ENCODE measurements at places on chromosomes 16 and 17.

DNA sequence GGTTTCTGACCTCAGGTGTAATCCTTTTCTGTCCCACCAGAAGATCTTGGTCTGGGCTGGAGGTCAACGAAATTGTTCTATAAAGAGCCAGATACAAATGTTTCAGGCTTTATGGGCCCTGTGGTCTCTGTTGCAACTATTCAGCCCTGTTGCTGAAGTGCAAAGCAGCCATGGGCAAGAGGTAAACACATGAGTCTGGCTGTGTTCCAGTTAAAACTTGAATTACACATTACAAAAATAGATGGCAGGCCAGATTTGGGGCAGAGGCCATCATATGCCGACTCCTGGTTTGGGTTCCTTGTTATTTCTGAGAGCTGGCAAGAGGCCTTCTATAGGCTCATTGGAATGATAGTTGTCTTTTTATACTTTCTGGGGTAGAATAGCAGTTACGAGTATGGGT, 114.4 kb downstream of the SDR42E1 start:
- no peak for DNase-seq

DNA sequence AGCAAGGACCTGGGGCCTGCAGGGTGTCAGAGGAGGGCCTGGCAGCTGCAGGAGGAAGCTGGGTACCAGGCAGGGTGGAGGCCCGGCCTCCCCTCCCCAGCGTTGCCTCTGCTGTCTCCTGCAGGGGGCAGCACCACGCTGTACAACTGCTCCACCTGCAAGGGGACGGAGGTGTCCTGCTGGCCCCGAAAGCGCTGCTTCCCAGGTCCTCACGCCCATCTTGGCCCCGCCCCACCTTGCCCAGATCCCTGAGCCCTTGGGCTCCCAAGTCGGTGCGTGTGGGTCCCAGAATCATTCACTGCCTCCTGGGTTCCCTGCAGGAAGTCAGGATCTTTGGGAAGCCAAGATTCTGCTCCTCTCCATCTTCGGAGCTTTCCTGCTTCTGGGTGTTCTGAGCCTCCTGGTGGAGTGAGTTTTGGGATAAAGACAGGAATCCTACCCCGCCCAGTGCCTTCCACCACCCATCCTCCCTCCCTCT, 1.2 kb downstream of the TMEM95 start:
- DNase-seq, result peak; percentile 80

DNA sequence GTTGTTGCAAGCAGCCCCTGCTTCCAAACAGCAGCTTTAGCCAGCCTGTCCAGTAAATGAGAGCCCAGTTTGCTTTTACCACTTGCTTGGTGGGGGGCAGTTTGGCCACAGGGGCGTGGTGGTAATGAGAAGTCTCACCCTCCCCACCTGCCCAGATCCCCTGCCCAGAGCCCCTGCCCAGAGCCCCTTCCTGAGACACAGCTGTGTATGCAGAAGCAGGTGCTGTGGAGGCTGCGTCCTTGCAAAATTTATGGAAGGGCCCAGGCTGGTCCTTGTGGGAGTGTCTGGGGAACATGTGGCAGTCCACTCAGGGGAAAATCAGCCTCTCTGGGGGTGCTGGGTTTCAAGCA, 27.6 kb upstream of the LGALS9 start:
- no peak for DNase-seq

DNA sequence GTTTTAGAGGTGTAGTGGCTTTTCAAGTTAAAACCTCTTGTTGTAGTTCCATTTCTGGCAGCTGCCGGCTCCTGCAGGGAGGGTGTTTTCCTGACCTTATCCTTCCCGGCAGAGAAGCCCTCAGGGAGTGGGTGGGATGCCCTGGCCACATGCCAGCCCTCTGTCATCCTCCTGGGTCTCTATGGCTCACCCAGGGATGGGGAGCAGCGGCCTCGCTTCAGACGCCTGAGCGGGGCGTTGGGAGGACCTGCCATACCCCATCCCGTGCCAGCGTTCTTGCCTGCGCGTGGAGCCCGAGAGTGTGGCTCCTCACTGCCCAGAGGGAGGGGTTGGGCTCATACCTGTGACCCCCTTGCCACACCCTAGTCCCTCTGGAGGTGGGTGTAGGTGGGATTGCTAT, 11.9 kb downstream of the KCNJ12 start:
- DNase-seq, result no peak

DNA sequence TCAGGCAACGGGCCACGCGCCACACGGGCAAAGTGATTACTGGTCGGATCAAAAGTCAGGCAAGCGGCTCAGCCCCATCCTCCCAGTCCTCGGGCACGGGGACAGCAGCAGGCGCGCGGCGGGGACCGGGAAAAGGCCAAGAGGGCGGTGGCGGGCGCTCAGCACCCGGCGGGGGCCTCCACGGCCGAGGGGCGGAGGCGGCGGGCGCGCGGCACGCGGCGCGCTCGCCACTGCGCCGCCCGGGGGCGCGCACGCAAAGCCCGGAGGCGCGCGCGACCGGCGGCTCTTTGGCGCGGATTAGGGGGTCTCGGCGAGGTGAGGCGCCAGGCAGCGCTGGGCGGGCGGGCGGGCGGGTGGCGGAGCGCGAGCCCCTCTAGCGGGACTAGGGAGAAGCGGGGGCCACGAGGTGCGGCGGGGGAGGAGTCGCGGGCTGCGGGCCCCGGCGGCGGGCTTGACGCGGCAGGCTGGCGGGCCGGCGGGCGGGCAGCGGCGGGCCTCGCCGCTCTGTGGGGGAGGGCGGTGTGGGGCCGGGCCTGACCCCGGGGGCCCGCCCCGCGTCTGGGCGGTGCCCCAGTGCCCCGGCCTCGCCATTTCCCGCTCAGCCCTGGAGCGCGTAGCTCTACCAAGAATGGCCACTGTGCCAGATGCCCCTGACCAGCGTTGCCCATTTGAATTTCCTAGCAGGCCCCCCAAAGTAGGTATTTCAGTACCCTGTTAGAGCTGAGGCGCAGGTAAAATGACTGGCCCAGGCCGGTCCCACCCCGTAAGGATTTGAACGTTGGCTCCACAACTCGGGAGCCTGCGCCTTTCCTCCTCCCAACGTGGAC, at the start of the genes ACACA and TADA2A:
ACACA (minus strand) TSS at position 202 of the 827 bp plus-strand sequence. CDS start 537 bp downstream, outside the sequence.
TADA2A (plus strand) TSS at position 252 of the 827 bp plus-strand sequence. CDS start 4,480 bp downstream, outside the sequence.
- DNase-seq, result peak; percentile 63

DNA sequence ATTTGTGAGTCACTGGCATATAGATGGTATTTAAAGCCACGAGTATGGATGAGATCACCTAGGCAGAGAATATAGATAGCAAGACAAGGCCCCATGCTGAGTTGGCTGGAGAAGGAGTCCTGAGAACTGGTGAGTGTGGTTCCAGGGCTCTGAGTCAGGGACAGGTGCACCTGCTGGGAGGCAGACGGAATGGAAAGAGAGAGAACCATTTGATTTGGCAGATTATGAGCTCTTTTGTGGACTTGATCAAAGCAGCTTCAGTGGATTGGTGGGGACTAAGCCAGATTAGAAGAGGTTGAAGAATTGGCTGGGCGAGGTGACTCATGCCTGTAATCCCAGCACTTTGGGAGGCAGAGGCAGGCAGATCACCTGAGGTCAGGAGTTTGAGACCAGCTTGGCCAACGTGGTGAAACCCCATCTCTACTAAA, 4.3 kb upstream of the C16orf92 start:
- DNase-seq, result no peak

DNA sequence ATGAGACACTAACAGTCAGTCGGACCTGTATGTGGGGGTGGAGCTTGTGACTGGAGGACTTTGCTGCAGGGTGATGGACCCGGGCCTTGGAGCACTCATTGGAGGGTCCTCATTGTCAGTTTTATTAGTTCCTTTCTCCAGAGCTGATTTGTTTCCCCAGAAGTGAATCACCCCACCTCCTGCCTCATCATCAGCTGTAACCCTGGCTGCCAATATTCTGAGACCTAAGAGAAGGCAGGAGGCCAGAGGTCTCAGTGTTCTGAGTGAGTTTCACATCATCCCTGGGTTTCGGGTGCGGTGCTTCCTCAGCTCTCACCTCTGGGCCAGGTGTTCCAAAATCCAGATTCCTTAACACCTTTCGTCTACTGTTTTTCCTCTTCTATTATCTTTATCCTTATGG, 49.9 kb upstream of the KIFC3 start:
- DNase-seq, result no peak

DNA sequence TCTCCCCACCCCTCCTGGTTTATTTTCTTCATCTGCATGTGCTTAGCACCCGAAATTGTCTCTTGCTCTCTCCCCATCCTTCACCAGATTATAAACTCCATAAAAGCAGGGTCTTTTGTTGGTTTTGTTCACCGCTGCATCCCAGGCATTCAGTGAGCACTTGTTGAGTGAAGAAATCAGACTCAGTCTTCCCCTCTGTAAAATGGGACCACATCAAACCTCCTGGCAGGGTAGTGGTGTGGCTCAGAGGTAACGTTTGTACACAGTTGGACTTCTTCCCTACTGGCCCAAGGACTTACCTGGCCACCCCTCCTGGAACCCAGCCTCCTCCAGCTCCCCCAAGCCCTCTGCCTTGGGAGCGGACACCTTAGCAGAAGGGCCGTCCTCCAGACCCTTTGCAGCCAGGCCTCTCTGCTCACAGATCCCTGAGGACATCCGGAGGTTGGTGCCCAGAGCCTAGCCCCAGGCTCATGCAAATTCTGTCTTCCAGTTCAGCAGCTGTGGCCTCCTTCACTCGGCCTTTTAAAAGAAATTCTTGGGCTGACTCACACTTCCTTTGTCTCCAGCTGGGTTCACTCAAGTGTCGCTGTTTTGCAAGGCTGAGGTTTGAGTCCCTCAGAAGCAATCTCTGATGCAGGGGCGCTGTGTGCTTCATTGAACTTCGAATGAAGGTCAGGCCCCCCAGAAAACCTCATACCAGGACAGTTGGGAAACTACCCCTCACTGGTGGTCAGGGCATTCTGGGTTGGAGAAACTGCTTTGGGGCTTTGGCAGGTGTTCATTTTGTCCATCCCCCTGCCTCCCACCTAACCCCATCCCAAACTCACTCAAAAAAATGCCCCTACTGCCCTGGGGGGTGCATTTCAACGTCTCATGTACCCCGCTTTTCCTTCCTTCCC, 16.8 kb upstream of the RMI2 start:
- DNase-seq, result peak; percentile 14

GRCh38 chr17:21173543-21173942, 40.4 kb downstream of the TMEM11 start:
- DNase-seq, result no peak

GRCh38 chr16:11193494-11193893, 62.5 kb downstream of the SOCS1 start:
- DNase-seq, result no peak

GRCh38 chr16:85759631-85760419, 8.9 kb upstream of the C16orf74 start:
- DNase-seq, result peak; percentile 8

DNA sequence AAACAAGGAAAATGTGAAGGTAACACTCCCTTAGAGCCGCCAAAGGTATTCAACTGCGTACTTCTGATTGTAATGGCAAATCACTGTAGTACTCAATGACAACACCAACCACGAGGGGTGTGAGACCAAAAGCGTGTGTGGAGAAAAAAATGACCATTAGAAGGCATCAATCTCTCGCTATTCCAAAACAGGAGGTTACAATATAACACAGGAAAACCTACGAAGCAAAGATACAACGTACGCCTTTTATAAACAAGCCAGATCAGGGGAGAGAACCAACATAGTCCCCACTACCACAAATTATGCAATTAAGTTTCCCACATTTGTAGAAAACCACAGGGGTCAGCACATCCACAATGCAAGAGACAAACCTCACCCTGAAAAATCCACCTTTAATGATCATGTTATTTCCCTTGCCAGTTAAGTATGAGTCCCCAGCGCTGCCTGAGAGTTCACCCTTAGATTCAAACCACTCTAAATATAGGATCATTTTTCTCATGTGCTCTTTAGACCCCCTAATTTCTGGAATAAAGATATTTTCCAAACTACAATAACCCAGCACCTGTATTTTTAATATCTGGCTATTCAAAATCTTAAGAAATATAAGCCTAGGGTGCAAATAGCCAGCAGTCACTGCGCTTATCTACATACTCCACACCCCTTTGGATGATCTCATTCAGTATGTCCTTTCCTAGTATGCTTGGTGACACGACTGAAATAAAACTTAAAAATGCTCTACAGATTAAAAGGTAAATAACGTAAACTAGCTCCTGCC, 12.4 kb downstream of the TEX14 start:
- no peak for DNase-seq

DNA sequence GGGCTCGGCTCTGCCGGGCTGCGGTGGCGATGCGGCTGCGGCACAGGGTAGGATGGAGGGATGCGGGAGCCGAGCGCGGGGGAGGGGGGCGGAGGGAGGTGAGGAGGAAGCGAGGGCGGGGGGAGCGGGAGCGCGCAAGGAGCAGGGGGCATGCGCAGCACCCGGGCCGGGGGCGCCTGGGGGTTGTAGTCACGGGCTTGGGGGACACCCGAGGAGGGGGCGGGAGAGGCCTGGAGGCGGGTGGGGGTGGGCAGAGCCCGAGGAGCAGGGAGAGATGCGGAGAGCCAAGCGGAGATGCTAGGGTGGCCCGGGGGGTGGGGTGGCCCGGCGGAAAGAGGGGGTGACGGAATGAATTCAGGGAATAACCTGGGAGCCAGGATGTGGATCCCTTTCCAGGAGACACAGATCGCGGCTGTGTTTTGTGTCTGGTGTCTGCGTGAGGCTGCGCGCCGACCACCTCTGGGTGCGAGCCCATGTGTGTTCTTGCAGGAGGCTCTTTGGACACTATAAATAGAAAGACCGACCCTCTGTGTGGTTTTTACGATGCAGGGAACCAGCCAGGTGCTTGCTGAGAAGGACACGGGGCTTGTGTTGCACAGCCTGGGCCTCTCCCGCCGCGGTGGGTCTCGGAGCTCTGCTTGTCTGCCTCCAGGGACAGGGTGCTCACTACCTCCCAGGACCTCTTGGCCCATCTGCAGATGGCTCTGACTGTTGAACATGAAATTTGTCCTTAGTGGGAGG, at the start of gene STX1B:
STX1B (minus strand) TSS at position 54 of the 741 bp plus-strand sequence. CDS start 242 bp downstream, outside the sequence.
- DNase-seq, result peak; percentile 39

DNA sequence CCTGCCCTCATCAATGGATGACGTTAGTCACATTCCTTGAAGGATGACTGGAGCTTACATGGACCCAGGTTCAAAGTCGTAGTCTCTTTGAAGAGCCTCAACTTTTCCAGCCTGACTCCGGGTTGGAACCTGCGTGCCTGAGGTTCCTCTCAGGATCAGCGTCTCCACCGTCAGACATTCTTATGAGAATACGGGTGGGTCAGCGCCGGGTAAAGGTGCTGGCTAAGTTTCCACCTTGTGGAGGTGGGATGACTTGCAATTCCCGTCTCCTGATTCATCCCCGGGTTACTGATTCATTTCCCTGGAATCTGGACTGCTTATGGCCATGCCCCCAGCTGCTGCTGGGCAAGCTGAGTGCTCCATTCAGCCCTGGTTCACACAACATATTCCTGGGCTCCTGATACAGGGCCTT, 38.9 kb upstream of the CMIP start:
- no peak for DNase-seq

DNA sequence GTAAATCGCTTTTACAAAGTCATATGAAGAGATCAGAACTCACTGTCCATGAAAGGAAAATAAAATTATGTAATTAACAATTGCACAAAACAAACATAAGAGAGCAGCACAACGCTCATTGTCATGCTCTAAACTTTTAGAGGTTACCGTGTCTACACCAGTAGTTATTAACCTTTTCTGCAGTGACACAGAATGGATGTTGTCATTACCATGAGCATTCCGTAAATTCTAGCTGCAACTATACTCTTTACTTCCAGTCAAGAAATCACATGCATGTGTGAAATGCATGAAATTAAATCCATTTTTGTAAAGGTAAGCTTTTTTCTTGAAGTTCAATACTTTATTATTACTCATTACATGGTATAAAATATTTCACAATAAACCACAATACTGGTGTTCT, 38.2 kb downstream of the USP32 start:
- DNase-seq, result no peak

Data from T-helper 9 cell (primary cell).